ENCODE measurements at places on chromosomes 6 and 20.

- no peak for DNase-seq
Measured at GRCh38 chr20:22099348-22099747, 393.9 kb downstream of the PAX1 start.

DNA sequence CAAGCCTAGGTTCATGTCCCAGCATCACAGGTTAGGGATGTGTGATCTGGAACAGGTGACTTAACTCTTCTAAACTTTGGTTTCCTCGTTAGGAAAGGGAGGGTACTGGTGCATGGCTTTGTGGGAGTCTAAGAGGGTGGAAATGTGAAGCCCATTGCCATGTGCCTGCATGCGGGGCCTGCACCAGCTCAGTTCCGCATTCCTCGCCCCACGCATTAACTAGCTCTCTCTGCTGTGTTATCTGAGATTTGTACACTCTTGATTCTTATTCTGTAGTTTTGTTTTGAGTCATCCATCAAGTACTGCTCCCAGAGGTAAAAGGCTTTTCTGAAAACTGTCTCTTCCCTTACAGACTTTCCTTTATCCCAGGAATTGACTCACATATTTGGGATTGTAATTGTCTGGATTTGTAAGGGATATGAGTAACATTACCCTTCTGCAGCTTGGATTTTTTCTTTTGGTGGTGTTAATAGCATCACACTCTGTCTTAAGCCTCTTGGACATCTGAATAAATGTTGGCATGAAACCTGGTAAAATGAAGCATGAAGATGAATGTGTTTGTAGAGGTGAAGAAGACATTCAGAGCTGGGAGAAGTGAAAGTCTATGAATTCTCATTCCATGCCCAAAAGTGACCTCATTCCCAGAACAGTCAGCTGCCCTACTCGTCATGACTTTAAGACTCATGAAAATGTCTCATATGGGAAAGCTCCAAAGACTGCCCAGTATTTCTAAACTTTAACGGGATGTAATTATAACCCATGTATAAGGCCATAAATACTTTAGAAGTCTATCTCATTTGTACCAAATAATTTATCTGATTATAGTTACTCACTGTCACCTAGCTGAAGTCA is 357.3 kb downstream of the FOXA2 start:
- no peak for DNase-seq

DNA sequence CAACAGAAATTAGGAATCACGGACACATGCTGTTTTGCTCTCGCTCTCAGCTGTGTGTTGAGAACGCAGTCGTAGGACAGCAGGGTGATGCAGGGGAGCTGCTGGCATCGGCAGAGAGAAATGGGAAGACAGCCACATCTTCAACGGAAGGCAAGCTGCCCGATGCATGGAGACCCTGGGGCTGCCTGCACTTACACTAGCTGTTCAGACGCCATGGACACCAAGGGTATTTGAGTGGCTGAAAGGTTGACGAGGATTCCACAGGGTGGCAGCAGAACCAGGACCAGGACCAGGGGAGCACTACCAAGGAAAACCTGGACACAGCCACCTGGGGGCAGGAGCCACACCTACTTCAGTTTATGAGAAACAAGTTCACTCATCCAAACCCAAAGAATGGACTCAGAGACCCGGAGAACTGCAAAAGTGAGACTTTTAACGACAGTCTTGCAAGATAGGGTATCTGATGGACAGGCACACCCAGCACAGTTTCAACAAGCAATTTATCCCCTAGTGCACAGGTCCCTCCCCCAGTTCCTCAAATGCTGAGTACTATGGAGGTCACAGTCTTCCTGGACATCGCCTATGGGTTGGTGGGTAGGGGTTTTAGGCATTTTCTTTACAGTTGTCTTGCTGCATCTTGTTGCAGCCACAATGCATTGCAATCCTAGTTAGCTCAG is 56.3 kb upstream of the ENTPD6 start:
- no peak for DNase-seq

GRCh38 chr6:51029561-51029960 is 210.9 kb downstream of the TFAP2B start:
- no peak for DNase-seq

Measured in skin of body (tissue), 3 donors.